ENCODE measurements at places on chromosomes 2 and 18.

- no peak for DNase-seq
Measured at GRCh38 chr2:105766300-105766866, 21.7 kb downstream of the NCK2 start.

DNA sequence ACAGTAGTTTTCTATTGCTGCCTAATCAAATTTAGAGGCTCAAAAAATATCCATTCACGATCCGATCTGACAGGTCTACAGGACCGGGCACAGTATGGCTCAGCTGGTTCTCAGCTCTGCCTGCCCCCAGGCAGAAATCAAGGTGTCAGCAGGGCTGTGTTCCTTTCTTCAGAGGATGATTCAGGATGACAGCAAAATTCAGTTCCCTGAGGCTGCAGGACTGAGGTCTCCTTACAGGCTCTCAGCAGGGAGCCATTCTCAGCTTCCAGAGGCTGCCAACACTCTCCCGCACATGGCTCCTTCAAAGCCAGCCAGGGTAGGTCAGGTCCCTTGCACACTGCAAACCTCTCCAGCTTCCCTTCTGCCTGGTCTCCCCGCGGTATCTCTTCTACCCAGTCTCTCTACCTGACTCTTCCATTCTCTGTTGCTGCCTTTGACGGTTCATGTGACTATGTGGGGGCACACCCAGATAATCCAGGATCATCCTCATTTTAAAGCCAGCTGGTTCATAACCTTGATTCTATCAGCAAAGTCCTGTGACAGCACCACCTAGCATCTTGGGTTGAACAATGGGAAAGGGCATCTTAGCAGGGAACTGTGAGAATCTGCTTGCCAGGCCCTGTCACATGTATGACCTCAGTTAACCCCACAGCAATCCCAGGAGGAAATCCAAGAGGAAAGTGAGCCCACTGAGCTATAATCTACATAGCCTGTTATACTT lies 50.4 kb downstream of the UXS1 start:
- no peak for DNase-seq

DNA sequence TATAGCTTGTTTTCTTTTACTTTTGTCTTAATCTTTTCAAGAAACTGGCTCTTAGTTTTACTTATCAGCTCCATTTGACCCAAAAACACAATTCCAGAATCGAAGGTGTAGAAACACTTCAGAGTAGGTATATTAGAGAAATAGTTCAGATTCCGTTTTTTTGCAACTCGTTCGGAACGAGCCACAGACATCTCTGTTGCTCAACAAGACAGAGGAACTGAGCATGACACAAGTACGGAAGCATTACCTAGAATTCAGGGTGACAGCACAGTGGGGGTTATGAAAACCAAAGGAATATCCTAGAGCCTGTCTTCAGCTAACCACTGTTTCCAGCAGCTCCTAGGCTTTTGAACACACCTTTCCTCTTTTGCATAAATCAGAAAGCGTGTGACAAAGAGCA lies 5.0 kb downstream of the HRH4 start:
- no peak for DNase-seq

GRCh38 chr2:88753833-88754584 lies 62.5 kb downstream of the RPIA start:
- DNase-seq: no peak

DNA sequence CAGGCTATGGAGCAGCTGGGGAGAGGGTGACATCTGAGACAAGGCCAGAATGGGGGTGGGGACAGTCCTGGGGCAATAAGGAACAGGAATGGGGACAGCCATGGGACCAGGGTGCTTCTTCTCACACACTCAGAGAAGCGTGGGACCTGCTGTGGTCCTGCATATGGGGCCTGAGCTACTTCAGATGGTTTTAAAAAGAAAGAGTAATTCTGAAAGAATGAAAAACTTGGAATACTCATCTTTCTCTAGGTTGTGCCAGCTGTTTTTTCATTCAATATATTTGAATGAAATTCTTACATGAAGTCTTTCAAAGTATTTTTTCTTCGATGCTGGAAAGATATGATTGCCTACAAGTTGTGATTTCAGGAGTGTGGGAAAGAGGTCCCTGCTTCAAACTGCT lies 227.5 kb upstream of the APCDD1 start:
- no peak for DNase-seq

DNA sequence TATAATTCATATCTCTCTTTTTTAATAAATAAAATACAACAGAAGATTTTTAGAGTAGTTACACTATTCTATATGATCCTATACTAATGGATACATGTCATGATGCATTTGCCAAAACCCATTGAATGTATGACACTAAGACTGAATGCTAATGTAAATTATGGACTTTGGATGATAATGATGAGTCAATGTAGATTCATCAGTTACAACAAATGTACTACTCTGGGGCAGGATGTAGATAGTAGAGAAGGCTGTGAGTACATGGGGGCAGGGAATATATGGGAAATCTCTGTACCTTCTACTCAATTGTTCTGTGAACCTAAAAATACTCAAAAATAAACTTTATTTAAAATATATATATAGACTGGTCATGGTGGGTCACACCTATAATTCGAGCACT lies 45.6 kb upstream of the NEDD4L start:
- no peak for DNase-seq

DNA sequence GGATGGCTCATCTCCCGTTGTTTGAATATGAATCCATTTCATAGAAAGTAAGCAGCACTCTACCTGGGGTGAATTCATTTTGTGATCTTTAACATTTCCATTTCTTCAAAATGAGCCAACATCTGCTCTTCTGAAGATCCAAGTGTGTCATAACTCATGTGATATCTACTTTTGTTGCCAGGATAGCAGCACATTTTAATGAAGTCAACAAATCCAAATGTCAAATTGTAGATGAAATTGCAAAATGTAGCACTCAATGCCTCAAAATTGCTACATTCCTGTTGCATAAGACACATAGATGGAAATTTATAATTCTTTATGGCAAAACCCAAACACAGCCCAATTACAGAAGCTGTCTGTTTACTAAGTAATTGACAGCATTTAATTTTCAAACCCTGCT lies 360.7 kb downstream of the TMX3 start:
- no peak for DNase-seq

- no peak for DNase-seq
Measured at GRCh38 chr18:5851998-5852397, 43.3 kb downstream of the TMEM200C start.

GRCh38 chr2:72898585-72898906 lies 11.3 kb downstream of the SPR start:
- DNase-seq: no peak

DNA sequence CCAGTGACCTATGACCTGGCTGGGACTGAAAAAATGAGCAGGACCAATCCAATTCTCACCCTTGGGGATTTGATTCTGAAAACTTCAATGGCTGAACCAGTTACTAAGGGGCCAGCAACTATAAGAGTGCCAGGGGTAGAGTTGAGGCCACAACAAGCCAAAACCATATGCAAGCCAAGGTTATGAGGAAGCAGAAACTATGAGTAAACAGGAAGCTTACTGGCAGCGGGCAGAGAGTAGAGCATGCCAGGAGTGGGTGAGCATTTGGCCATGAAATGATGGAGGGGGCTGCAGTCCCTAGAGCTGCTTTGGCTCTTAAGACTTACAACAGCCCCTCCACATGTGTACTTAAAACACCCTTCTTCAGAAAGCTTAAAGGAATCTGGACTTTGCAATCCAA lies 82.4 kb downstream of the RBMS1 start:
- DNase-seq: no peak

GRCh38 chr2:218149848-218150440 lies 16.8 kb downstream of the CXCR1 start:
- no peak for DNase-seq

DNA sequence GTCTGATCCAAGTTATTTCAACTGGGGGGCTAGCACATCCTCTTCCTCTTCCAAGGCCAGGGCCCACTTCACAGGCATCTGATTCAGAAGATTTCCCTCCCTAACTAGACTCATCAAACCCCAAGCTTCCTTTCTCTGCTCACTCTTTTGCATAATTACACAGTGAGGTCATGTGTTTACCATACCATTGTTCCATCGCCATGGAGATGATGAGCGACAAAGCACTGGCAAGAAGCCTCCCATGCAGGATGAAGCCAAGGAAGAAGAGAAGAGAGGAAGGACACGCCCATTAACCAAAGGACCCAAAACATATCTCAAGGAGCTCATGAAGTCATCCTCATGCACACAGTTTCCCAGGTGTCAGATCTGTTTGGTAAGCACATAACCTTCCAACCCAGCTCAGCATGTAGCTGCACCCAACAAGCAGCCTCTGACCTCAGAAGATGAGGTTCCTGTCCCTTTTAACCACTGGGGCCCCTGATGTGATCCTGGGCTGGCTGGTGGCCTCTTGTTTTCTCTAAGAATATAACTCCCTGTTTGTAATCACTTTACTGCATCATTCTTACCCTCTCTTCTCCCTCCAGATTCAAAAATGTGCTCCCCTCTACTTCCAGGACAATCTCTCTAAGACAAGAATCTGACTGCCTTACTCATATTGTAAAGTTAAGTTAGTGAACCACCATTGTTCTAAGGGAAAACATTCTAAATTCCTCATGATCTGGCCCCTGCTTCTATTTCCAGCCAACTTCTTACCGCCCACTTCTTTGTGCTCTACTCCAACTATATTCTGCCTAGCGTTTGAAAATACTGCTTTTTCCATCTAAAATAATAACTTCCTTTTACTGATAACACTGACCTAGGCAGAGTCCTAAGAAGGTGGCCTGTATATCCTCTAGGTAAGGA lies 190.1 kb downstream of the TTC32 start:
- no peak for DNase-seq

DNA sequence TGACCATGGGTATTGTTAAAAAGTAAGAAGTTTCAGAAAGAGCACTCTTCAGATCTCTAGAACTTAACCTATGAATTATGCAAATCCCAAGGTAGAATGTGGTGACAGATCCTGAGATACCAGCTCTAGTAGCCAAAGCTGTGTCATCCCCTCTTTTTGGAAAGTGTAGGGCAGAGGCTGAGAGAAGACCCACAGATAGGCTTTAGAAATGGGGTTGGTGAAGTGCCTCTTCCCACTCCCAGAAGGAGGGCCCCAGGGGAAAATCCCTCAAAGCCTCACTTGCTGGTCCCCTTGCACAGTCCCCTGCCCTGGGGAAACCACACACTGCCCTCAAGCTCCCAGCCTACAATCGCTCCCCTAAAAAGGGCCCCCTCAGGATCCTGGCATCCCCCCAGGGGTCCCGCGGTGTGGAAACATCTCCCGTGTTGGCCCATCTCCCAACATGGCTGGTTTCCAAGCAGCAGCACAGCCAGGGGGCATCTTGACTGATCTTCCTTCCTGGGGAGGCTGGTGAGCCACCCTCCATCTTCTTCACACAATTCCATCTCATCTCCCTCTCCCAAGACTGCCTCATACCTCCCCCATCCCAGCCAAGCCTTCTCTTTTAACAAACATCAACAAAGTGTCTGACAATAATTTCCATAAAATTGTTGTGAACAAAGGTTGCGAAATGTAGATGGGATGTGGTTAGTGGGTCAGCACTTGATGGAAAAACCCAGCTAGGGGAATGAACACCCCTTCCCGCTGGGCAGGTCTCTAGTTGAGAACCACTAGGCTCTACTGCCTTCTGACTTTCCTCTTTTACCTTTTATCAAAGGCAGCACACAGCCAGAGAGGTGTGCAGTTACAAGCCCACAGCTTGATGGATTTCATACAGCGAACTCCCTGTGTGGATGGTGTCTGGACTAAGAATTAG lies 25.1 kb downstream of the MAL start:
- no peak for DNase-seq

- DNase-seq: no peak
Measured at GRCh38 chr2:33788044-33788443, 188.9 kb upstream of the FAM98A start.

DNA sequence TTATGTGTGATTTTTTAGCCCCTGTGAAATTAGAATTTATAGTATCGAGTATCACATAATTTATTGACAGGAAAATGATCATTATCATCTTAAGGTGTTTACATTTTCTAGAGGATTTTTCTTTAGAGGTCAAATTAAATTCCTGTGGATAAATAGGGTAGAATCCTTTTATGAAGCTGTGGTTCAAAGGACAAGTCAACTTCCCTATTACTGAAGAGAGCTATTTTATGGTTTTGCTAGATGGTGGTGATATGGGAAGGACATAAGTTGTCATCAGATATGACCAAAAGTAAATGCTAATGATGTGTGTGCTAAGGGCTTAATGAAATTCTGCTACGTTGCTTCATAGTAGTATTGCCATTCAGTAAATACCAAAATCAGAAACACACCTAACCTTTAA lies 80.1 kb downstream of the EML4 start:
- DNase-seq: no peak

GRCh38 chr18:6362559-6363129 lies 52.1 kb downstream of the L3MBTL4 start:
- DNase-seq: no peak

DNA sequence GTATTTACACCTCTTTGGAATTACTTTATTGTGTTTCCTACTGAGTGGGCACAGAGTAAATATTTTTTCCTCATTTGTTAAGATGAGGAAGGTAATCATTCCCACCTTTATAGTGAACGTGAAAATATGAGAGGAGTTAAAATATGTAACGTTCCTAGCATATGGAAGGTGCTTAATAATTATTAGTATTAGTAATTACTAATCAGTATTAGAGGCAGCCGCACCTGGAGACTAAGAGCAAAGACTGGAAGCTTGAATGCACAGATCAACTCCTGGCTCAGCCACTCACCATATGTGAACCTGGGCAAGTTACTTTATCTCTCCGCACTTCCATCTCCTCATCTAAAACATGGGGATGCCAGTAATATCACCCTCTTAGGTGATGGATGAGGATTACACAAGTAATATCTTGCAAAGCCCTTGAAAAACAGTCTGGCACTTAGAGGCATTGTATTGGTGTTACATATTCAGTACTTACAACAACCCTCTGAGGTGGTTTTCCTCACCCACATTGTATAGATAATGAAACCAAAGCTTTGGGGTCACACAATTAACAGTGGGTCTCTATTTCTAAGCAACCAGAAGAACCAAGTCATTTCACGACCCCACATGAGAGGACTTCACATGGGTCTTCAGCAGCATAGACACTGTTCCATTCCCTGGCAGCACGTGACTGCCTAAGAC lies 100.3 kb upstream of the KCTD1 start:
- DNase-seq: no peak

- DNase-seq: no peak
Measured at GRCh38 chr18:51337406-51337805, 139.9 kb upstream of the MEX3C start.

GRCh38 chr2:219531639-219532377 lies 11.8 kb downstream of the CHPF start:
- DNase-seq: no peak

All from right atrium auricular region (tissue), 2 donors.